Right renal cortex interstitium (tissue), 3 donors: ENCODE measurements at places on chromosomes 4 and X. TPM values are rescaled to one million over a fixed set of nuclear protein-coding genes. Genes with fewer than 3 reads are reported as not detected.

AFF2 gene
- polyA plus RNA-seq = 4.8 TPM

AMOT gene
- polyA plus RNA-seq = 64.8 TPM

N4BP2 gene
- 23.8 TPM for polyA plus RNA-seq

RIPPLY1 gene
- 3.5 TPM for polyA plus RNA-seq

ASMT gene
- not detected for polyA plus RNA-seq

GPR50 gene
- polyA plus RNA-seq = 0.06 TPM

BST1 gene
- 17.0 TPM for polyA plus RNA-seq

MAB21L2 gene
- polyA plus RNA-seq = not detected

EOLA2 gene
- polyA plus RNA-seq = 30.6 TPM

XAGE2 gene
- polyA plus RNA-seq = 0.19 TPM

HDAC8 gene
- 38.4 TPM for polyA plus RNA-seq

CT45A2 gene
- polyA plus RNA-seq = not detected

SYP gene
- polyA plus RNA-seq = 1.7 TPM

RBBP7 gene
- polyA plus RNA-seq = 226 TPM

GAGE2A gene
- not detected for polyA plus RNA-seq

TMEM47 gene
- polyA plus RNA-seq = 43.9 TPM

LINC00632 gene
- 21.6 TPM for polyA plus RNA-seq

UGT2B11 gene
- polyA plus RNA-seq = 3.9 TPM

GAGE12J gene
- not detected for polyA plus RNA-seq

LUZP4 gene
- not detected for polyA plus RNA-seq

ADGRG4 gene
- polyA plus RNA-seq = not detected

GPC3 gene
- 1,260 TPM for polyA plus RNA-seq

PABPC1L2B gene
- not detected for polyA plus RNA-seq

GSX2 gene
- not detected for polyA plus RNA-seq

CFP gene
- 1.3 TPM for polyA plus RNA-seq

ZIC3 gene
- polyA plus RNA-seq = not detected

STK26 gene
- 10.8 TPM for polyA plus RNA-seq

CXCR3 gene
- 0.10 TPM for polyA plus RNA-seq

TMPRSS11D gene
- polyA plus RNA-seq = not detected

ANXA3 gene
- polyA plus RNA-seq = 53.1 TPM

MAGEA2B gene
- polyA plus RNA-seq = not detected

ARX gene
- not detected for polyA plus RNA-seq

ERVMER34-1 gene
- polyA plus RNA-seq = 4.4 TPM

SLC34A2 gene
- polyA plus RNA-seq = 24.1 TPM

PAGE1 gene
- polyA plus RNA-seq = not detected

SMAD1 gene
- 68.1 TPM for polyA plus RNA-seq

ACOX3 gene
- 13.8 TPM for polyA plus RNA-seq

CLRN2 gene
- not detected for polyA plus RNA-seq

XK gene
- polyA plus RNA-seq = 1.3 TPM

ADH7 gene
- polyA plus RNA-seq = not detected

GABRG1 gene
- polyA plus RNA-seq = 0.11 TPM

SLC4A4 gene
- polyA plus RNA-seq = 75.5 TPM

PAGE4 gene
- 0.62 TPM for polyA plus RNA-seq

MAGEA9B gene
- not detected for polyA plus RNA-seq

DNAAF6 gene
- polyA plus RNA-seq = 0.10 TPM

FAM149A gene
- polyA plus RNA-seq = 55.7 TPM

P2RY8 gene
- polyA plus RNA-seq = 0.96 TPM

CTSO gene
- polyA plus RNA-seq = 44.3 TPM

VEGFC gene
- polyA plus RNA-seq = 17.4 TPM

STPG2 gene
- 0.68 TPM for polyA plus RNA-seq

RPL9 gene
- polyA plus RNA-seq = 1,797 TPM

MAGED4 gene
- polyA plus RNA-seq = 42.8 TPM

ENAM gene
- 5.9 TPM for polyA plus RNA-seq

ARAP2 gene
- polyA plus RNA-seq = 6.7 TPM

TLR6 gene
- polyA plus RNA-seq = 0.74 TPM
